ENCODE measurements at places on chromosomes 7 and 10.

DNA sequence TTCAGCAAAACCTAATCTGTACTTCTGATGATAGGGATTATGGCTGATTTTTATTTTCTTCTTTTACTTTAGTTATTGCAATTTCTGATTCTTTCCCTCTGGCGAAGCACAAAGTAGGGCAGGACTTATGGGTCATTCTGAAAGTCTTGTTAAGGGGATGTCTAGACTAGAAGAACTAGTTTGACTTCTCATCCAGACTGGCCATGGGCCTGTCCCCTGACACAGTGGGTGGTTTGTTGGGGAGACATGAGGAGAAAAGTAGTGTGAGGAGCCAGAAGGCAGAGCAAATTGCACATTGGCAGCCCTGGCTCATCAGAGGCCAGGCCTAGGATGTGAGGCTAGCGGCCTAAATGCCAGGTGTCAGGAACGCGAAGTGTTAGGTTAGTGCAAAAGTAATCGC, 152.8 kb downstream of the RTKN2 start:
- no peak for DNase-seq

GRCh38 chr7:19106241-19107080, 11.0 kb downstream of the TWIST1 start:
- no peak for DNase-seq

DNA sequence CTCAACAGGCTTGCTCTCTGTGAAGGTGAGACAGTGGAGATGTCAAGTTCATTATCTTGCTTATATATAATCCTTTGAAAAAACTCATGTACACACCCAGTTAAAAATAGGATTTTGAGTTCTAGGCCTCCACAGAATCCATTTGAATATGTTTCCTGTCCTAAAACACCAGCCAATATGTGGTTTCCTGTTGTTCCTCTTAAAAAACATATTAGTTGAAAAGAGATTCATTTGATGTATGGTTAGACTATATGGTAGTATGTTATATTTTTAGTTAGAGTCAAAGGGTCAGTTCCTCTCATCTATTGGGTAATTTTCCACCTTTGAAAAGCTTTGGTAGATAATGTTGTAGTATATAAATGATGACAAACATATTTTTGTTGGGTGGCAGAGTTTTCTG, 16.0 kb downstream of the PPP1R9A start:
- no peak for DNase-seq

- no peak for DNase-seq
Observed at GRCh38 chr10:113267619-113268562, 285.0 kb upstream of the HABP2 start.

GRCh38 chr10:132415255-132415654, 18.3 kb downstream of the PWWP2B start:
- no peak for DNase-seq

DNA sequence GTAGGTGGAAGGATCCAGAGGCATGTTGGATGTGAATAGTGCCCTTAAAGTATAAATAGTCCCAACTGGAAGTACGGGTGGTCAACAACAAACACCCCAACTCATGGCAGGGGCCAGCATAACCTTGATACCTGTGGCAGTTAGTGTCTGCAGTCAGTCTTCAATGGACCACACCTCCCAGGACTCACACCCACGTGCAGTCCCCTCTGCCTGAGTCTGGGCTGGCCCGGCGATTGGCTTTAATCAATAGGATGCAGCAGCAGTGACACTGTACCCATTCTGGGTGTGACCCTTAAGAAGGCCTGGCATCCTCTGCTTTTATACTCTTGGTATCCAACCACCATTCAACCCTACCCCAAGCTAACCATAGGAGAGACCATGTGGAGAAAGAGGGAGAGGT, 18.6 kb downstream of the DRGX start:
- no peak for DNase-seq

DNA sequence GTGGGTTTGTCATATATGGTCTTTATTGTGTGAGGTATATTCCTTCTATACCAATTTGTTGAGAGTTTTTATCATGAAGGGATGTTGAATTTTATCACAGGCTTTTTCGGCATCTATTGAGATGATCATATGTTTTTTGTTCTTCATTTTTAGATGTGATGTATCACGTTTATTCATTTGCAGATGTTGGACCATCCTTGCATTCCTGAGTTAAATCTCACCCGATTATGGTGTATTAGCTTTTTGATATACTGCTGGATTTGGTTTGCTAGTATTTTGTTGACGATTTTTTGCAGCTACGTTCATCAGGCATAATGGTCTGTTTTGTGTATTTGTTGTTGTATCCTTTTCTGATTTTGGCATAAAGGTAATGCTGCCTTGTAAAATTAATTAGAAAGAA, 311.0 kb downstream of the PTEN start:
- no peak for DNase-seq

DNA sequence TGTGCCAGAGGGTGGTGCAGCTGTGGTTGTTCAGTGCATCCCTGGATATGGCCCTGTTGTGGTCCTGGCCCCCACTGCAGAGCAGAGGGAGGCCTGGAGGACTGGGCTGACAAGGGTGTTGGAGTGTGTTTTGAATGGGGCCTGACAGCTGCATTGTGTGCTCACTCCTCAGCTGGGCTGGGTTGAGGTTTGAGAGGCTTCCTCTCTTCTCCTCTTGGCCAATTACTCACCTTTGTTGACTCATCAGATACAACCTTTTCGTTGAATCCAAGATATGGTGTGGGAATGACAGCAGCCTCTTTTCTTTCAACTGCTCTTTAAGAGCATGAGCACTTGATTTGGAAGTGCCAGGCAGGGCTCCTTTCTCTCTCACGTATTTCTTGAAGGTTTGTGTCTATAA, 228.5 kb upstream of the COBL start:
- DNase-seq: no peak

- no peak for DNase-seq
Observed at GRCh38 chr10:72736176-72736827, 44.4 kb downstream of the MCU start.

- no peak for DNase-seq
Observed at GRCh38 chr10:60534761-60535389, 145.2 kb upstream of the ANK3 start.

DNA sequence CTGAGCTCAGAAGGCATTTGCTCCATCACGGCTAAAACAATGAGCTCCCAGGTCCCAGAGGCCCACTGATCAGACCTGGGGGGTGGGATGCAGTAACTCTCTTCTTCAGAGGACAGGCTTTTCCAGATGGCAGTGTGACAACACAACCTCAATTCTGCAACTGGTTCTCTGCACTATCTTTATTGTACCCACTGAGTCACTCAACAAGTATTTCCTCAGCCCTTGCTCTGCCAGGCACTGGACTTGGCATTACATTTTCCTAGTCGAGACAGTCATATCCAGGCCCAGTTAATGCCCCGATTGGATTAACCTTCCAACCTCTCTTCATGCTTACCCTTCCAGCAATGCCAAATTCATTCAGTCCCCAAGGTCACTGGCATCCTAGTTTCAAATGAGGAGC, 72.6 kb downstream of the JAZF1 start:
- DNase-seq: no peak

- no peak for DNase-seq
Observed at GRCh38 chr10:123187781-123188180, 33.6 kb downstream of the BUB3 start.

- no peak for DNase-seq
Observed at GRCh38 chr10:13489035-13489599, 39.7 kb downstream of the BEND7 start.

GRCh38 chr10:11473128-11473760, 138.2 kb downstream of the USP6NL start:
- no peak for DNase-seq

DNA sequence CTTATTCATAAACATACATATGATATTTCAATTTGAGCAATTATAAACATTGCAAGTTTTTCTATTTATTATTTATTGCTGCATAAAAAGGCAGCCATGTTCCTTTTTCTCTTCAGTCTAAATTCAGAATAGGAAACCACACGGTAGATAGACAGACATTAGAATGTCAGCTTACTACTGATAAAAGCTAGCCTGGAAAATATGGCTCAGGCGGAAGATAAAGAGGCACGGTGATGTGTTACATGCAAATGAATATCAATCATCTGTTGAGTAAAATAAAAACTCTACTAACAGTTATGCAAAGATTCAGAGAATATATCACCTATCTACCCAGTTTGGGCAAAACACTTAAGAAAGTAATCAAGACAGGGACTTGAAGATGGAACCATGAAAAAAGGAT, 73.5 kb upstream of the PDSS1 start:
- DNase-seq: no peak

Measured in activated T-helper 1 cell treated with anti-CD3 and anti-CD28 coated beads, Interleukin-2, amount 50 U/mL, for 16 hours (primary cell).